ENCODE measurements at places on chromosomes 12 and 14.

GRCh38 chr14:71398450-71398849 is 491.2 kb downstream of the PCNX1 start:
- DNase-seq = no peak

DNA sequence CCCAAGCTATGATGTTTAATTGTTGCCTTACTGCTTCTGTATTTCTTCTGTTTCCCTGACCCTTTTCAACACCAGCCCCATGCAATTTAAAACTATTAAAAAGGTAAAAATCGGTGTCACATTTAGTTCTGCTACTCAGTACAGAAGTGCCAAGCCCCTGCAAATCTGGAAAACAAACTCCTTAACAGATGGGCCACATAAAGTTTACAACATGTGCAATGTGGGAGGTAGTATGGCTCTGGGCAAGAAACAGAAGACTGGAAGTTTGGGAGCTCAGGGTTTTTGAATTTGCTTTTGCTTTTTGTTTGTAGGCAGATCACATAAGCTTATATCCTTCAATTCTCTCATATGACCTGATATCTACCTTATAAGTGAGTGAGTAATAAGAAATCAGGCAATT is 404.0 kb upstream of the ATP2B1 start:
- DNase-seq = no peak

DNA sequence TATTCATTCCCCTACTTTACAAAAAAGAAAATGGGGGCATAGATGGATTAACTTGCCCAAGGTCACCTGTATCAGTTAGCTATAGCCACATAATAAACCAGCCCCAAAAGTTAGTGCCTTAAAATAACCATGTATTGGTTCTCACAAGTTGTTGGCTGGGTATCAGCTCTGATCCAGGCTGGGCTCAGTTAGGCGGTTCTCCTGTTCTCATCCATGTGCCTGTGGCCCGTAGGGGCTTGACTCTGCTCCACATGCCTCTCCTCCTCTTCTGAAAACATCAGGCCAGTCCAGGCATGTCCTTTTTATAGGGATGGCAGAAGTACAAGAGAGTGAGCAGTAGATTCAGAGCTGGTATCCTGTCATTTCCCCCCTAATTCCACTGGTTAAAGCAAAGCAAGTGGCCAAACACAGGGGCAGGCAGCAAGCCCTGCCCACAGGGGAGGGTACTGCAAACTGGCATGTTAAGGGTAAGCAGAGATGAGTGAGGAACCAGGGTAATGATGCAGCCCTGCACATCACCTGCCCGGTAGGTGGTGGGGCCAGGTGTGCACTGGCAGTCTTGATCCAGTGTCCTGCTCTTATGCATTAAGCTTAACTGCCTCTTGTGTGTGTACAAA is 47.9 kb upstream of the TUNAR start:
- DNase-seq = no peak

DNA sequence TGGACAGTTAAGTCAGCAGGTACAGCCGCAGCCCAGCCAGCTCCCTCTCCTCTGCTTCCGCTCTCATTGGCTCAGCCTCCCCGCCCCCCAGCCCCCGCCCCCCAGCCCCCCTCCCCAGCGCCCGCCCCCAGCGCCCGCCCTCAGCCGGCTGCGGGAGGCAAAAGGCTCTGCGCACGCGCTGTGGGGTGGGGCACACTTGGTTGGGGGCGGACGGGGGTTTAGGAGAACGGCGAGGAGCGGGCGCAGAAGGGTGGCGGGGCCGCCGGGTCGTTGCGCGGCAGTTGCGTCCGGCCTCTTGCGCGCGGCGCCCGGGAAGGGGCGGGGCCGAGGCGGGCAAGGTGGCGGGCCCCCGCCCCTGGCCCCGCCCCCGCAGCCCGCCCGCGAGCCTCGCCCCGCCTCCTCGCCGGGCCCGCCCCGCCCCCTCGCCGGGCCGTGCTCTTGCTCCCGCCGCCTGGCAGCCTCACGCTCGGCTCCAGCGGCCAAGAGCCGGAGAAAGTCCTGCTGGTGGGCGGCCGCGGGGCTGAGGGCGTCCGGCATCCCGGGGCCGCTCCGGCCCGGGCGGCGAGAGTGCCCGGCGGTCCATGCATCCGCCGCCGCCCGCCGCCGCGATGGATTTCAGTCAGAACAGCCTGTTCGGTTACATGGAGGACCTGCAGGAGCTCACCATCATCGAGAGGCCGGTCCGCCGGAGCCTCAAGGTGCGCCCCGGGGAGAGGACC is at the start of gene PPP4R4:
Gene PPP4R4 (plus strand): TSS at position 438 of the 719 bp plus-strand sequence. CDS start 144 bp downstream, at position 582.
- peak; percentile 82 for DNase-seq

DNA sequence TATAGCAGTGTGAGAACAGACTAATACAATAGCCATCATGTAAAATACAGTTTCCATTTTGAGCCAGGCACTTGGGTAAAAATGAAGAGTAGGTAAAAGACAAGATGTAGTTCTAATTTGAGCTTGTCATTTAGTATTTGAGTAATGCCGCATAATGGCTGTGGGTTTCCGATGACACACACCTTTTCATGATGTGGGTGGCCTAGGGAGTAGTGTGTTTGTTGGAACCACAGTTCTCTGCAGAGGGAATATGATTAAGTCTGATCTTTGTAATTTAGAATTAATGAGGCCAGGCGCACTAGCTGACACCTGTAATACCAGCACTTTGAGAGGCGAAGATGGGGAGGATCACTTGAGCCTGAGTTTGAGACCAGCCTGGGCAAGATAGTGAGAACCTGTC is 61.8 kb downstream of the RCOR1 start:
- DNase-seq = no peak

DNA sequence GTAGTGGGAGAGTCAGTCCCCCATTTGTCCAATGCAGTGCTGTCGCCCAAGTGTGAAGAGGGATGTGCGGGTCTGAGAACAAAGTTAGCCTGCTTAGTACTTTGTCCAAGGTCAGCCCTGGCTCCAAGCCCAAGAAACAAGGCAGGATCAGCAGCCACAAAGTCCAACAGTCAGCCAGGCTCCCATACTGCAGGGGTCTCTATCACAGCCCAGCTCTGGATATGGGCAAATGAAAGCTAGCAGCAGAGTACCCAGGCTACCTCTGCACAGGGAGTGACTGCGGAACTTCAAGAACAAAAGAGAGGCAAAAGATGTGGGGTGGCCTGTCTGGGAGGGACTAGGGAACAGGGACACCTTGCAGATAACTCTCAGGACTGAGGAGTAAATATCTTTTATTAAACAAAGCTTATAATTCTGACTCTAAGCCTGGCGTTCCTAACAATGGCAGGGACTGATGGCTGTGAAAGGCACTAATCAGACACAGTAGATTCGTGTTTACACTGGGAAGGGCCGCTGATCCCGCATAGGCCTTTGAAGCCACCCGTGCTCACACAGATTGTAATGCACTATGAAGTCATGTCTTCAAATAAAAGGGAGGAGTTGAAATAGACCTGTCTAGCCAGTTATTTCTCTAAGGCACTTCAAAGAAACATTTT is 91.0 kb upstream of the EEA1 start:
- no peak for DNase-seq

DNA sequence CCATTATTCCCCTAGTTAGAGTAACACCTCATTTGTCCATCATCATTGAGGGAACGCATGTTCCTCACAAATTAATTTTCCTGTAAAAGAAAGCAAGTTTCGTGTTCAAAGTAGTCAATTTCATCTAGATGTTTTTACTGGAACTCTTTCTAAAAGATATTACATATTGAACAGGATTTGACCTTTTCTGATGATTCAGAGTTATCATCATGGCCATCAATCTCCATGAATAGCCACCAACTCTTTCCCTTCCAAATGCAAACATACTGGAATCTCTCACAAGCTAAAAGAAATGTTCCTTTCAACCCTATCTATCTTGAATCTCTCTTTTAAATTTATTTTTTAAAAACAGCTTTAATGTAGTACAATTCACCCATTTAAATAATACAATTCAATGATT is 263.1 kb upstream of the FAR2 start:
- no peak for DNase-seq

DNA sequence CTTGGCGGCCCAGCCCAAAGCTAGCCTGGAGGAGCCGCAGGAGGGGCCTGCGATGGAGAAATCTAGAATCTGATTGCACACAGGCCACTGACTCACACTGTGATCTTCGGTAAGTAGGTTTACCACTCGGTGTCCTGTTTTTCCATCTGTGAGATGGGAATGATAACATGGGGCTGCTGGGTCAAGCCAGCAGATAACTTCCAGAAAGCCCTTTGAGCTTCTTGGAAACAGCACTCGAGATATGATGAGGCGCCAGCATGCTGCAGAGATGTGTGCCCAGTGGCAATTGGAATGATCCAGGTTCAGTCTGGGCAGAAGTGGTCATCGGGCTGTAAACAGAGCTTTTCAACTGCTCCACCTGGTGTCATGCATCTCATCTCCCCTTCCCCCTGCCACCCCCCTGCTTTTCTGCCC is 771.3 kb upstream of the TBX3 start:
- DNase-seq = no peak

DNA sequence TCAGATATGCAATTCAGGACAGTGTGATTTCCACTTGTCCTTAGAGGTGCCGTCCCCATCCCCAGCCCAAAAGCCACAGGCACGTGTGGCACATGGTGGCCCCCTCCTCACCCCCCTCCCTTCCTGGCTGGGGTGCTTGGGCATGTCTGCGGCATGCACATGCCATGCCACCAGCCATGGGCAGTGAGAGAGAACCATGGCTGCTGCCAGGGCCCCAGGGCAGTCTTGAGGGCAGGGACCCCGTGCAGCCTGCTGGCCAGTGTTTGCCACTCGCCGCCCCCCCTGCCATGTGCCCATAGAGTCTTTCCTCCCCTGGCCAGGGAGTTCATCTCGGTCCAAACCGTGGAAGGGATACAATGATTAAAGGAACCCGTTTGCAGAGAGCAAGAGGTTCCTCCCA is 41.5 kb downstream of the TNFAIP2 start:
- DNase-seq = no peak

GRCh38 chr14:46540986-46541385 is 110.6 kb downstream of the RPL10L start:
- DNase-seq = no peak

DNA sequence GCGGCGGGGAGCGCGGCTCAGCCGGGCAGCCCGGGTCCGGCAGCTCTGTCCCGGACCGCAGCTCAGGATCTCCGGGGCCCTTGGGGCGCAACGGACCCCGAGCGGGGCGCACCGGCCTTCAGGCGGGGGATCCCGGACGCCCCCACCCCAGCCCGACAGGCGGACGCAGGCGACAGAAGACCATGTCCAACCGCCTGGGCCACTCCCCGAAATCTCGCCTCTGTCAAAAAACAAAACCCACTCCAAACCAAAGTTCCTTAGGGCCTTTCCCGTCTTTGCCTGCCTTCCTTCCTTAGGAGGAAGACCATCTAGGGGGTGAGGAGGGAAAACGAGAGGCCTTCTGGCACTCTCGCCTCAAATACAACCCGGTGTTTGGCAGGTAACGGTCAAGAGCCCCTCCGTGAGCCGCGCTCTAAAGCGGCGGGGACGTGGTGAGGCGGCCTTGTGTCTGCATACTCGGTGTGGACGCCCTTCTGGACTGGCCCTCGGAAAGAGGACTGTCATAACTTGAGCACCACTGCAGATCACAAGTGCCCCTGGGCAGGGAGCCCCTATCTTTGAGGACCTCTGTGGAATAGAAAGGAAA is 604 bp downstream of the HCFC2 start:
- peak; percentile 16 for DNase-seq

- no peak for DNase-seq
These were observed 382.3 kb downstream of the KCNH5 start for GRCh38 chr14:62662811-62663455.

- no peak for DNase-seq
These were observed 12.8 kb downstream of the ZFYVE1 start for GRCh38 chr14:73014105-73014504.

GRCh38 chr14:22882064-22882463 is 958 bp upstream of the REM2 start:
- DNase-seq = no peak

- no peak for DNase-seq
These were observed 6.0 kb downstream of the HDAC7 start for GRCh38 chr12:47813511-47814196.

DNA sequence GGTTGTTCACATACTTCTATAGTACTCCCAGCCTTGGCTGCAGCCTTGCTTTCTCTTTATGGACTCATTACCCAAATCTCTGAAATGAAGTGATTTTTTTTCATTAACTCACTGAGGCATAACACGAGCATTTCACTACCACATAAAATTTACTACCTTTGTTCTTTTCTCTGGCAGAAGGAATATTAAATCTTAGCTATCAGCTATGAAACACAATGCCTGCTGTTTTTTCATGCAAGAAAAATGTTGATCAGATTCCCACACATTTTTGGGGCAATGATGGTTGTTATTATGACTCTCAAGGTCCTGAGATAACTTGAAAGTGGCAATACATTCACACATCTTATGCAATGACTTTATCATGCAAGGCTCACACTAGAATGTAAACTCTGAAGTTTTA is 225.3 kb upstream of the ATP2B1 start:
- no peak for DNase-seq

GRCh38 chr12:51521554-51522276 is 69.3 kb upstream of the SCN8A start:
- no peak for DNase-seq

DNA sequence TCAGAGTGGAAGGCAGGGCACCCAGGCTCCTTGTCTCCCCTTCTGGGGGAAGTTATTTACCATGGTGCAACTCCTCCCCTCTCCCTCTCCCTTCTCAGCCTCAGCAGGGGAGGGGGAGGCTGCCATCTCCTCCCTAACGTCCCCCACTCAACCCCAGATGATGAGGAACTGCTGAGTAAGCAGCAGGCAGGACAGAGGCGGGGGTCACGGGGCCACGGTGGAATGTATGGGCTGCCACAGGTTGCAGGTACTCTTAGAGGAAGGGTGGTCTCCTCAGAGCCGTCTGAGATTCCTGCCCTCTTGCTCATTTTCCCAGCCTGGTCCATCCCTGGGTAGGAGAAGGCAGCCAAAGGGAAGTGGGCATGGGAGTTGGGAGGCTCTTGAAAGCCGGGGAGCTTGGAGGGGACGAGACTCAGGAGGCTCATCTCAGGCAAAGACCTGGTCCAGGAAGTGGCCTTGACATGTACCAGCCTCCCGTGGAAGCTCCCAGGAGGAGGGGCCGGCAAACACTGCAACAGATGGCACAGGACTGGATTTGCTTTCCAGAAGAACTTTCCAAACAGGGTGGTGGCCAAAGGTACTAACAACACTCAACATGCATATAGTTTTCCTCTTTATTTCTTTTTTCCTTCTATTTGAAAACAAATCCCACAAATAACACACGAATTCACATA is 19.0 kb downstream of the RIN3 start:
- no peak for DNase-seq

DNA sequence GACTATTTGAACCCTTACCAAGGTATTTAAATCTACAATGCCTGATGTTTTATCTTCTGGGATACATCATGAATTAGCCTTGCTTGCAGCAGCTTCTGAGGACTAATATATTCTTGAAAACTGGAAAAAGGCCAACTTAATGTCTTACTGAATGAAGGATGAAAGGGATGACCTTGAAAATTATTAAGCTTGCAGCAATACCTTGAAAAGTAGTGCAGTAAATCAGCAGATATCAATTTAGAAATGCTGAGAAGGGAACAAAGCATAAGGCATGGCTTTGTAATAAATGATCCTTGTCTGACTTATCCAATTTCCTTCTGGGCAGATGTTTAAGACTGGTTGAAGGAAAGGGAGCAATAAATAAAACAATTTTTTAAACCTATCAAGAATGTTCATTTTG is 37.3 kb upstream of the FERMT2 start:
- no peak for DNase-seq
